H1 (cell line): ENCODE measurements at places on chromosomes 7 and 10. TPM values are rescaled to one million over a fixed set of nuclear protein-coding genes. Genes with fewer than 3 reads are reported as not detected.

Gene SPDYE8
- total RNA-seq = not detected in 2 replicates

- no peak overlapping the region for H3K4me3 ChIP-seq
- H3K36me3 ChIP-seq = peaks cover 18% of the 10 kb centered on the region
- H3K27ac ChIP-seq = no peak overlapping the region
- H3K4me1 ChIP-seq = no peaks in the 10 kb centered on the region
Observed at GRCh38 chr10:127013211-127013656, 108.0 kb downstream of the DOCK1 start.

DNA sequence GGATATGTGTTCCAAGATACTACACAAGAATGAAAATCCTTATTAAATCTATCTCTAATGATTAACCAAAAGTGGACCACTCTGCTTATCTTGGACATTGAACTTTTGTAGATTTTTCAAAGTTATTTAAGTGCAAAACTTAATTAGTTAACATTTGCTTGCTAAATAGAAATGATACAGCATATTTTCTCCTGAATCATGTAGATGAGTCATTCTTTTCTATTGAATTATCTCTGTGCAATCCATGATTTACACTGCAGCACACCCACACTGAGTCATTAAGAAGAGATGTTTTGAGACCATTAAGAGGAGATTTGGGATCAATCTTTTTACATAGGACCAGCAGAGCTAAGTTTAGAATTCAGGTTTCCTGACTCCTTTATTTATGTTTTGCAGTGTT lies 6.6 kb upstream of the ABCC2 start:
- H3K4me3 ChIP-seq = no peak overlapping the region
- no peak overlapping the region for H3K27ac ChIP-seq
- H3K36me3 ChIP-seq = no peaks in the 10 kb centered on the region
- H3K27me3 ChIP-seq = no peaks in the 10 kb centered on the region
- H3K4me1 ChIP-seq = no peaks in the 10 kb centered on the region
- no peak for DNase-seq

- H3K4me1 ChIP-seq = peaks cover 9% of the 10 kb centered on the region
- H3K36me3 ChIP-seq = no peaks in the 10 kb centered on the region
- H3K4me3 ChIP-seq = no peak overlapping the region
- H3K27ac ChIP-seq = no peak overlapping the region
- no peak for DNase-seq
Observed at GRCh38 chr7:28354601-28355402, 57.5 kb upstream of the CREB5 start.

DNA sequence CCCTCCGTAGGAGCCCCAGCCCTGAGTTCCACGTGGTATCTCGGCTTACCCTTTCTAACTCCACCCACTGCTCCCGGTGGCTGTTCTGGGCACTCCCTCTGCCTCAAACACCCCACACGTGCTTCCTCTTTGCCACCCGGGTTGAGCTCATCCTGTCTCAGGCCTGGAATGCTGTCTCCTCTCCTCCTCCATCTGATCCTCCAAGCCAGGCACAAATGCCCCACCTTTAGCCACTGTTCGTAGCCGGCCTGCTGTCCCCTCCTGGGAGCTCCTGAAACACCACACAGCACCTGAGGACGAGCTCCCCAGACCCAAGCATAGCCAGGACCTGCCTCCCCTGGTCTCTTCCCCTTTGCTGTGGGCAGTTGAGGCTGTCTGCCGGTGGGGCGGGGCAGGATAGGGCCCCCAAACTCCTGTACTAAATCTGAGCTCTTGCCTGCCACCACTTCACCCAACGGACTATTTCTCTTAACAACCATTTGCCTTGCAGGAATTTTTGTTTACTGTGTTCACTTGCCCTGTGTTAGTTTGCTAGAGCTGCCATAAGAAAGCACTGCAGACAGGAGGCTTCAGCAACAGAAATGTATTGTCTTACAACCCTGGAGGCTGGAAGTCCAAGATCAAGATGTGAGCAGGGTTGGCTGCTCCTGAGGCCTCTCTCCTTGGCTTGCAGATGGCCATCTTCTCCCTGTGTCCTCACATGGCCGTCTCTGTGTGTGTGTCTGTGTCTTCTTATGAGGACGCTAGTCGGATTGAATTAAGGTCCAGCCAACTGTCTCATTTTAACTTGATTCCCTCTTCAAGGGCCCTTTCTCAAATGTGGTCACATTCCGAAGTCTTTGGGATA lies 58.3 kb upstream of the SHH start:
- H3K27me3 ChIP-seq = no peaks in the 10 kb centered on the region
- H3K4me1 ChIP-seq = peaks cover 6% of the 10 kb centered on the region; the same call in 1 of the 2 replicates
- peak; percentile 40 for DNase-seq
- no peak overlapping the region for H3K4me3 ChIP-seq
- no peak overlapping the region for H3K27ac ChIP-seq

Gene HYAL4
- total RNA-seq = not detected in 2 replicates

Gene AOAH
- total RNA-seq = 0.55 TPM in 1 of 2 replicates, not detected in the other

DNA sequence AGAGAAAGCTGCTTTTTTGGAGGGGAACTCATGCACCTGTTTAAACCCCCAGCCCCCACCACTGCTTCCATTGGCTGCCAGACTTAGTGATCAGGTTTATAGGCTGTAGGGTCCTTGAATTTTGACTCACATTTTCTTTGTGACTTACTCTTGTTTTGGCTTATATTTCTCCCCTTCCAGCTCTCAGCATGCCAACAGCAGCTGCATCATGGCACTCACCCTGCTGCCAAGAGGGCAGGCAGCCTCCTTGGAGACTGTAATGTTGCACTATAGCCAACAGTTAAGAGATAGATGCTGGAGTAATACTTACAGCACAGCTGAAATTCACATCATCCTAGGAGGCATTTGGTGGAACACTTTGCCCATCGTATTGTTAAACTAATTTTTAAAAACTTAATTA lies 98.0 kb upstream of the GLCCI1 start:
- DNase-seq = no peak
- no peaks in the 10 kb centered on the region for H3K36me3 ChIP-seq
- no peak overlapping the region for H3K27ac ChIP-seq
- peaks cover 9% of the 10 kb centered on the region; the same call in 1 of the 2 replicates for H3K4me1 ChIP-seq
- no peaks in the 10 kb centered on the region for H3K27me3 ChIP-seq
- no peak overlapping the region for H3K4me3 ChIP-seq

GRCh38 chr10:35092851-35093250 lies 2.7 kb upstream of the CUL2 start:
- H3K4me1 ChIP-seq = no peaks in the 10 kb centered on the region
- no peak for DNase-seq
- no peak overlapping the region for H3K27ac ChIP-seq
- no peaks in the 10 kb centered on the region for H3K27me3 ChIP-seq
- H3K4me3 ChIP-seq = no peak overlapping the region
- no peaks in the 10 kb centered on the region for H3K36me3 ChIP-seq

Gene HERC4
- 39.3 and 44.0 TPM in 2 replicates for total RNA-seq

Gene FLNC
- total RNA-seq = 10.7 and 12.0 TPM in 2 replicates

Gene KLF6
- total RNA-seq = 19.5 and 23.0 TPM in 2 replicates

Gene SHH
- not detected in 2 replicates for total RNA-seq

Gene IL6
- 0.41 and 0.73 TPM in 2 replicates for total RNA-seq

- H3K27ac ChIP-seq = no peak overlapping the region
- no peak overlapping the region for H3K4me3 ChIP-seq
- peaks cover 2% of the 10 kb centered on the region for H3K4me1 ChIP-seq
- H3K36me3 ChIP-seq = no peaks in the 10 kb centered on the region
- no peak for DNase-seq
- H3K27me3 ChIP-seq = no peaks in the 10 kb centered on the region
Observed at GRCh38 chr10:30500963-30501504, 67.0 kb downstream of the MAP3K8 start.

DNA sequence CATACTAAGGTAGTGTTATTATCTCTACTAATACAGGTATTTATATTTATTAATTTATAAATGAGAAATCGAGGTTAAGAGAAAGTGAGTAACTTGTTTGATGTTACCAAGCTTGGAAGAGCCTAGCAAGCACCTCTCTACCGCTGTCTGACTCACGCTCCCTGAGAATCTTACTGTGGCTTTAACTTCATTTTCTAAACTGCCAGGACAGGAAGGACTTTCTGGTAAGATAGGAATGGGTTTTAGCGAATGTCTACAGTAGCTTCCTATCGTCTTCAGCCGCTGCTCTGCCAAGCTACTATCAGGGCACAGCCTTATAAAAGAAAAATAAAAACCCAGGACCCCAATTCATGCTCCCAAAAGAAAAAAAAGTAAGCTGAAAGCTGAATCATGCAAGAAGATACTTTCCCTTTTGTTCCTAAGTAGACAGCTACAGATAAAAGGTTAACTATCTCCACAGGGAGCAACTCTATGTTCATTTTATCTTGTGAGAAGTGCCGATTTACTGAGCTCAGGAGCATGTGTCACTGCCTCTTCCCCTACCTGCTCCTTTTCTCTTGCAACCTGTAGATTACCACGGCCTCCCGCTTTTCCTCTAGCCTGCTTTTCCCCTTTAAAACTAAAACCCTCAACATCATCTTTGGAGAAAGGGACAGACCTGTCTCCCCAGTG lies 60.2 kb downstream of the THNSL1 start:
- no peaks in the 10 kb centered on the region for H3K4me1 ChIP-seq
- no peak overlapping the region for H3K4me3 ChIP-seq
- no peaks in the 10 kb centered on the region for H3K36me3 ChIP-seq
- H3K27ac ChIP-seq = no peak overlapping the region
- no peak for DNase-seq

Gene ASZ1
- total RNA-seq = not detected in 2 replicates

DNA sequence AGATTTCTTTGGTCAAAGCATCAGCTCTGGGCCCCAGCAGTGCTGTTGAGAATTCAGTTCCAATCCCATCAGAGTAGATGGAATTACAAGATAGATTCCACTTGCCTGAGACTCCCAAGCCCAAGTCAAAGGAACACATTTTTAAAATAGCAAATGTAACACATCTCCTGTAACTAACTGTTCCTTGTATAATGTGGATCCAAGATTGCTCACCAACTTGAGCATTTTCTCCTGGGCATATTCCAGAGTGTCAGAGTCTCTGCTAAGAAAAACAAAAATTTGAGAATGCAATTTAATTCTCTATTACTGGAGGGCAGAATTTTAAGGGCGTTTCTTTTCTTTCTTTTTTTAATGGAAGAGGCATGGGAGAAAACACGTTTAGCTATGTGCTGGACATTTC lies 136.7 kb downstream of the NEBL start:
- no peak overlapping the region for H3K4me3 ChIP-seq
- H3K27me3 ChIP-seq = no peaks in the 10 kb centered on the region
- DNase-seq = no peak
- no peaks in the 10 kb centered on the region for H3K36me3 ChIP-seq
- no peaks in the 10 kb centered on the region for H3K4me1 ChIP-seq

DNA sequence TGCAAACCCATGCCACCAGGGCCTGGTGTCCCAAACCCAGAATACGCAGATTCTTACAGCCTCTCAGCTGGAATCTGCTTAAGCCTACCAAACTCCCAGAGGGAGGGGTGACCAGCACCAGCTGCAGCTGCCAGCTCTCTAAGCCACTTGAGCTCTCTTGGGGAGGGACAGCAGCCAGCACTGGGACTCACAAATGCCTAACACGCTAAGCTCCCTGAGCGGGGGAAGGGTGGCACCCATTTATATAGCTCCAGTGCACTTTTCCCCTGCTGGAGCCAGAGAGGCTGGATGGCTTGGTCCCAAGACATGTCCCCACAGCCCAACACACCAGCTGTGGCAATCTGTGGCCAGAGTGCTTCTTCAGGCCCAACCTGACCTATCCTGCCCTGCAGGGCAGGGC lies 326.8 kb upstream of the NRG3 start:
- H3K4me3 ChIP-seq = no peak overlapping the region
- DNase-seq = no peak
- no peaks in the 10 kb centered on the region for H3K27me3 ChIP-seq
- H3K36me3 ChIP-seq = no peaks in the 10 kb centered on the region
- H3K4me1 ChIP-seq = no peaks in the 10 kb centered on the region

- no peaks in the 10 kb centered on the region for H3K36me3 ChIP-seq
- no peak overlapping the region for H3K27ac ChIP-seq
- no peak overlapping the region for H3K4me3 ChIP-seq
- no peak for DNase-seq
- H3K27me3 ChIP-seq = no peaks in the 10 kb centered on the region
Observed at GRCh38 chr10:129942391-129942790, 21.7 kb downstream of the EBF3 start.

GRCh38 chr10:110353244-110354119 lies 48.8 kb upstream of the SMNDC1 start:
- no peak overlapping the region for H3K27ac ChIP-seq
- DNase-seq = no peak
- no peaks in the 10 kb centered on the region for H3K27me3 ChIP-seq

GRCh38 chr10:97718659-97719142 lies 5.2 kb downstream of the MARVELD1 start:
- no peak overlapping the region for H3K27ac ChIP-seq
- DNase-seq = no peak
- H3K27me3 ChIP-seq = no peaks in the 10 kb centered on the region
- peaks cover 14% of the 10 kb centered on the region for H3K4me1 ChIP-seq
- H3K36me3 ChIP-seq = 0 out of 2 replicates have a peak, but pooled peaks cover 3% of the 10 kb centered on the region

Gene LRRD1
- total RNA-seq = not detected in 2 replicates

DNA sequence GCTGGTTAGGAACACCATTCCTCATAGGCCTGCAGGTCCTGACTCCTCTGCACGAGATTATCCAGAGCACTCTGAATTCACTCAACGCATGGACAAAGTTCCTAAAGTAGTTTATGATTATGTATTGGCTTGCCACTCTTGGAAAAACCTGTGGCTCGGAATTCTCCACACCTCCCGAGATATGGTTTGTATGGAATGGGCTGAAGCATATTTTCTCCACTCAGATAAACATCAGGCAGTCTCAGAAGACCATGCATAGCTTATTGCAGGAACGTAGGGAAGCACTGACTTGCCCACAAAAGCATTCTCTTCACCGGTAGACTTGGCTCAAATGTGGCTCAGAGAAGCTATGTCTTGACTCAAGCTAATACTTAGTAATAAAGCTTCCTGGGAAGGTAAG lies 338.6 kb upstream of the NFE2L3 start:
- H3K27ac ChIP-seq = no peak overlapping the region
- H3K27me3 ChIP-seq = no peaks in the 10 kb centered on the region
- no peak overlapping the region for H3K4me3 ChIP-seq
- no peak for DNase-seq
- H3K36me3 ChIP-seq = no peaks in the 10 kb centered on the region
- no peaks in the 10 kb centered on the region for H3K4me1 ChIP-seq
